EL (cell line): ENCODE measurements at places on chromosomes 6 and 20.

DNA sequence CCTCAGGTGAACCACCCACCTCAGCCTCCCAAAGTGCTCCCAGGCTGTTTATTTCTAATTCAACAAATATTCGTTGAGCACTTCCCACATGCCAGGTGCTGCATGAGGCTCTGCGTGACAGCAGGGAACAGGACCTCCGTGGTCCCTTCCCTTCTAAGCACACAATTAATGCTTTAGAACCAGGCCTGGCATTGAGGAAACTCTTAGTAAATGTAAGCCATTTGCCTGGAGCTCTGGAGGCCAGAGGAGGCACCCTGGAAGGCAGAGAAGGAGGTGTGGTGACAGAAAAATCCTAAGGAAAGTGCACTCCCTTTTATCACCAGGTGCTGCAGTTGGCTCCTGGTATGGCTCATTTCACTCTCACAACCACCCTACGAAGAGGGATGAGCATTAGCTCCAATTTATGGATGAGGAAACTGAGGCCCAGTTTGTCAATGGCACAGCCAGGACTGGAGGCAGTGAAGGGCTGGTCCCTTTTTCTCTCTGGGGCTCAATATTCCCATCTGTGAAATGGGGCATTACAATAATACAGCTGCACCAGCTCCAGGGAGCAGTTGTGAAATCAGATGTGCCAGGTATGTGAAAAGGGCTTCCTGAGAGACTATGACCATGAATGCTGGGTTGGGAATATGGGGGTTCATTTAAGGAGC is 8.1 kb upstream of the ID1 start:
- DNase-seq: no peak

GRCh38 chr6:88031550-88031949 is 16.1 kb upstream of the SPACA1 start:
- no peak for DNase-seq

GRCh38 chr20:63498960-63499337 is at the start of gene EEF1A2:
Gene EEF1A2, minus strand, starts transcription at chr20:63499083. Its CDS starts 1,320 bp downstream, at chr20:63497763.
- no peak for DNase-seq

DNA sequence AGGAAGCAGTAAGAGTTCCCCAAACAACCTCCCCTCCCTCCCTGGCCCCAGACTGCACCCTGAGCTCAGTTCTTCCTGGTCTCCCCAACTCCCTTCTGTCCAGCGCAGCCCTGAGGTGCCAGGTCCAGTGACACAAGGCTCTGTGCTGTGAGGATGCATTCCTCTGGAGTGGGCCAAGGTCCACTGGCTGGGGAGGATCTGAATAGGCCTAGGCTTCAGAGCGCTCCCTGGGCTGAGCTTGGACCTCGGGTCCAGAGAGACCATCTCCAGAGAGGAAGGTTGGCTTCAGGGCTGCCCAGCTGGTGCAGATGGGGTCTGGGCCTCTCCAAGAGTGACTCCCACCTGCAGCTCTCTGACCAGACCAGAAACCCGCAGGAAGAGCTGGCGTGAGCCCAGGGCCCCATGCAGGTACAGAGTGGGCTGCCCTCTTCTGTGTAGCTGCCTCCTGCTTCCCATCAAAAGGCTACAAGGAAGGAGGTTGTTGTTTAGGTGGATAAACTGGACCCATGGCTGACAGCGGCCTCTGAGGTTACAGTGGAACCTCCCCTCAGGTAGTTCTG is 52.3 kb upstream of the MLN start:
- DNase-seq: no peak

- no peak for DNase-seq
Observed at GRCh38 chr6:85362652-85363310, 87.1 kb upstream of the NT5E start.

DNA sequence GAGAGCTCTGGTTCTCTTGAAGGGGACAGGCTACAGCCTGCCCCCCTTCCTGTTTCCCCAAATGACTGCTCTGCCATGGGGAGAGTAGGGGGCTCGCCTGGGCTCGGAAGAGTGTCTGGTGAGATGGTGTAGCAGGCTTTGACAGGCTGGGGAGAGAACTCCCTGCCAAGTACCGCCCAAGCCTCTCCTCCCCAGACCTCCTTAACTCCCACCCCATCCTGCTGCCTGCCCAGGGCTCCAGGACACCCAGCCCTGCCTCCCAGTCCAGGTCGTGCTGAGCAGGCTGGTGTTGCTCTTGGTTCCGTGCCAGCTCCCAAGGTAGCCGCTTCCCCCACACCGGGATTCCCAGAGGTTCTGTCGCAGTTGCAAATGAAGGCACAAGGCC is 9.8 kb downstream of the VEGFA start:
- DNase-seq: no peak

- peak; percentile 41 for DNase-seq
Observed at GRCh38 chr20:2814076-2814475, 711 bp upstream of the C20orf141 start.

- DNase-seq: no peak
Observed at GRCh38 chr20:60559462-60559861, 601.2 kb downstream of the CDH26 start.

GRCh38 chr6:125511809-125512396 is 210.1 kb upstream of the HDDC2 start:
- no peak for DNase-seq

GRCh38 chr20:49575551-49576060 is 7.7 kb upstream of the PTGIS start:
- no peak for DNase-seq

- no peak for DNase-seq
Observed at GRCh38 chr20:33883164-33883563, 72.0 kb downstream of the CHMP4B start.

GRCh38 chr6:1468126-1468525 is 78.8 kb downstream of the FOXF2 start:
- DNase-seq: no peak

DNA sequence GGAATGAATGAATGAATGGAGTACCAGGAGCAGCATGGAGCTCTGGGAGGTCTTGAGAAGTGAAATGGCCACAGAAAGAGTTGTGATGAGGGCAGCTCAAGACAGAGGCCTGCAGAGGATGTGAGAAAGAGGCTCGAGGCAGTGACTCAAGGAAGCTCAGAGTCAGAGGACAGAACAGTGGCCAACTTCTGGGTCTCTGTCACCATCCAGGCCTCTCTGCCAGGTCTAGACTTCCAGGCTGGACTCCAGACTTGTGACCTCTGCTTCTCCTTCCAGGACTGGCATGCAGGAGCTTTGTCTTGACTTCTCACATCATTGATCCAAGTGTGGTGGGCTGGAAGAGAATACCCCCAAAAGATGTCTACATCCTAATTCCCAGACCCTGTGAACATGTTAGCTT is 119.8 kb downstream of the TOX2 start:
- DNase-seq: no peak

GRCh38 chr20:63704749-63705117 is 3.0 kb downstream of the ARFRP1 start:
- DNase-seq: no peak

DNA sequence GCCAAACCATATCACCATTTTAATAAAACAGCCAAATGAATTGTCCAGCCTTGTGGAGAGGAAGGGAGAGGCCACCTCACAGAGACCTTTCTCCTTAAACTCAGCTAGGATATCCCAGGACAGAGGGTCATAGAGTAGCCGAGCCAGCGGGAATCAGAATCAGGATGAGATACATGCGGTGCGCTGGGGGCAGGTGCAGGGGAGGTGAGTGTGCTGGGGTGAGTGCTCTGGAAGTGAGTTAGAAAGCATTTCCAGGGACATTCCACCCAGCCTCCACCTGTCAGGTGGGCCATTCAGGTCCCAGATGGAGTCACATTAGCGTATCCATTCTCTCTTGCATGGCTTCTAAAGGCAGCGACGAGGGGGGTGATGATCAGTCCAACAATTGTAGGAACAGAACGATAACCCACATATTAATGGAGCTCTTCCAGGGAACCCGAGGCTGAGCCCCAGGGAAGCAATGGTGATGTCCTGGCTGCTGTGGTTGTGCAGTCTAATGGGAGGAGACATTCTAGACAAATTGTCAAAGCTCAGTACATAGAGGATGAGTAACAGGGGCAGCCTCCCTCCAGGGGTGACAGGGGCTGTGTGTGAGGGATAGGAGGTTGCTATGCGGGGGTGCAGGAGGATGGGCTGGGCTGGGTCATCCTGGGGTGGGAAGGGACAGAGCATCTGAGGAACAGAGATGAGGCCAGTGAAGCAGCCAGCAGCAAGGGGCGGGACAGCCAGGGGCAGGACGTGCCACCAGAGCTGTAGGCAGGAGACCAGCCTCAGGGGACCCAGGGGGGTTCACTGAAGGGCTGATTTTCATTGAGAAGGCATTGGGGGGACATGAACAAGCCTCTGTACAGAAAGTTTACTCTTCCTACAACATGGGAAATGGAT is 88.7 kb upstream of the FRMD1 start:
- no peak for DNase-seq
